ENCODE measurements at places on chromosomes 2 and 18.

DNA sequence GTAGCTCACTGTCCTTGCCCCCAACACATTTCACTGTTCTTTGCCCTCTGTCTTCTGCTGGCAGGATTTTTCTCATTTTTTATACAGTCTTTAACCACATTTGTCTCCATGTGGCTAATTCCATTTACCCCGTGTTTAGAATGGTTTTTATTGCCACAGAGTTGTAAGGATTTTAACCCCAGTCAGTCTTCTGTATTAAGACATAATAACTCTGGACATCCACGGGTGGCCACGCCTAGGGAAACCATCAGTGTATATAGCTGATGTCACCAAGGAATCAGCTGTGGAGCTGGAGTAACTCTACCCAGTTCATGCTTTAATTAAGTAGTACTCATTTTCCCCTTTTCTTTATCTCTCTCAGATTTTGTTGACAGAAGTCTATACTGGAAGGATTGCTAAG is 139.8 kb downstream of the MAP4K4 start:
- DNase-seq = no peak

DNA sequence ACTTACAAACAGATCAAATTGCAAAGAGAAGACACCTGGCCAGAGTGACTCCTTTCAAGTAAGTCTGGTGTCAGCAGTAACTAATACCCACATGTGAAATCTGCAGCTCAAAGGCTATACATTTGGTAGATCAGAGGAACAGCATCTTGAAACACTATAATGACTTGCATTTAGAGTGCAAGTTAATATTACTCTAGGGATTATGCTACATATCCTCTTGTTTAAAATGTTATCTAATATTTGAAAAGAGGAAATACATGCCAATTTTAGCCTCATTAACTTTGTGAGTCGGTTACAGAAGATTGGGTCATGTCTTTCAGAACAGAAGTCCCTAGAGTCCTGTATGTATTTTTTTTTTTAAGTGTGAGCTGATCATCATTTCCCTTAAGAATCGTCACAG is 15.2 kb downstream of the LANCL1 start:
- DNase-seq = no peak

DNA sequence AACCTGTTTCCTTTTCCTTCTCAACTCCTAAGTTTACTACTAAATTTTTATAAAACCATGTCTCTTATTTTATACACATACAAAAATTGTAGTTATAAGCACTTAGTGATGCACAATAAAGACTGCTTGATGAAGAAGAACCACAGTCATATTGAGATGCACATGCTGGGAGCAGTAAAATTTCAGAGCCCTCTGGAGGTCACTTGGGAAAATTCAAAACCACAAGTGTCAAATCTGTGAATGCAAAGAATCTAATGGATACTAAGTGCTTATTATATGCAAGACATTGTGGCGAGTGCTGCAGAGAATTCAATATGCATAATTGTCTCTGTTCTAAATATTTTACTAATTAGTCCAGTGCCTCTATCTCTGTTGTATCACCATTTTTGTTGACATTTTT is 180.5 kb downstream of the VWC2L start:
- DNase-seq = peak; percentile 32

GRCh38 chr18:39825485-39826150 is 2129.4 kb upstream of the PIK3C3 start:
- DNase-seq = no peak

GRCh38 chr2:129144082-129144791 is 825.6 kb upstream of the HS6ST1 start:
- DNase-seq = no peak

DNA sequence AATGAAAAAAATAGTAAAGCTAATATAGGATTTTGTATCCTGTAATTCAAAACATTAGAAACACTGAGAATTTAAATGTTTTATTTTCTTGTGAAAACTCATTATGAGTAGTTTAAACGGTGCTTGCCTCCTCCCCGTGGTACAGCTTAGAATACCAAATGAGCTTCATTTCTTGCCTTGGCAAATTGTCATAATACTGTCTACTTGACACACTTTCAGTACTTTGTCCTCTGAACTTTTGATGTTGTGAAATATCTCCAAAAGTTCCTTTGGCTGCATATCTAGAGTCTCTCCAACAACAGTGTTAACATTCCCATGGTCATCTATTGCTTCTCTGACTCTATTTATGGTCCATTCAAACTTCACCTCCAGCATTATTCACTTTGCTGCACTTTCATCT is 61.9 kb upstream of the EPB41L5 start:
- no peak for DNase-seq

DNA sequence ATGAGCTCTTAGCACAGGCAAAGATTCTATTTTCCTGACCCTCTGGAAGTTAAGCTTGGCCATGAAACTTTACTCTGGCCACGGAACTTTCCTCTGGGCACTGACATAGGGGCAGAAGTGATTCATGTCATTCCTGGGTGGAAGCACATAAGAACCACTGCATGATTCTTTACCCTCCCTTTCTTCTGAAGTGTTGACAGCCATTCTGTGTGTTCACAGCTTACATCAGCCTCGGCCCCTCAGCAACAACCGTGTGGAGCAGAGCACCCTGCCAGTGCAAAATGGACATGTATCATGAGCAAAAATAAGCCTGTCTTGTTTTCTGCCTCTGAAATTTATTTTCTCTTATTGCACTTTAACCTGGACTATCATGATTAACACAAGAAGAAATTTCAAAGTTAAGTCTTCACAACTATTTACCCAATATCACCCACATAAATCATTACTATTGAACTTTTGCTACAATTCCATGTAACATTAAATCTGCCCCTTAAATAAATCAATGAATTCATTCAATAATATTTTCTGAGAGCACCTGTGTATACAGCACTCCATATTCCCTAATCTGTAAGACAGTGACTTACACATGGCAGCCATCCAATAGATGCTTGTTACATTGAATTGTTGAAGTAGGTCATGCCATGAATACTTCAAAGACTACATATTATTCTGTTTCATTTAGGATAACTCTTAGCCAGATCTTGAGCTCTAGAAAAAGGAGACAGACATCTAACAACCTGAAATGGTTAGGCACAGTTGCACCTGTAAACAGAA is 531.9 kb downstream of the IRS1 start:
- no peak for DNase-seq

DNA sequence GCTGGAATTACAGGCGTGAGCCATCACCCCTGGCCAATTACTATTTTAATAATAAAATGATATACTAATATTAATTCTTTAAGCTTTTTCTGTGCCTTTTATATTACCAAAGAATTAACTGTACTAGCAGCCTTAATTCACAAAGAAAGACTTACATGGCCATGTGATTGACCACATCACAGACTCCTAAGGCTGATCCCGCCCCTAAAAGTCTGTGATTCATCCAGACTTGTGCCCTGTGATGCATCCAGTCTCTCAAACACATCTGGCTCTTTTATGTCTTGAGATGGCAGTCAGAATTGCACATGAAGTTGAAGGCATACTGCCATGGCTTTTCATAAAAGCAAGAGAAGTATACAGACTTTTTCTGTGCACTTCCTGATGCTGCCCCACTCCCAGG is 91.7 kb downstream of the DTNA start:
- DNase-seq = peak; percentile 83

- DNase-seq = no peak
These were observed 833.1 kb upstream of the NXPH2 start for GRCh38 chr2:139613264-139613663.

GRCh38 chr2:62344472-62344871 is 148.6 kb downstream of the B3GNT2 start:
- DNase-seq = no peak

All from HCEC 1CT (cell line).